NCI-H1417 treated with DMSO at 0.1 percent for 48 hours (cell line): ENCODE measurements at places on chromosomes 13 and 19.

- DNase-seq, result no peak
Observed at GRCh38 chr19:23539499-23539898, 144.2 kb upstream of the ZNF91 start.

DNA sequence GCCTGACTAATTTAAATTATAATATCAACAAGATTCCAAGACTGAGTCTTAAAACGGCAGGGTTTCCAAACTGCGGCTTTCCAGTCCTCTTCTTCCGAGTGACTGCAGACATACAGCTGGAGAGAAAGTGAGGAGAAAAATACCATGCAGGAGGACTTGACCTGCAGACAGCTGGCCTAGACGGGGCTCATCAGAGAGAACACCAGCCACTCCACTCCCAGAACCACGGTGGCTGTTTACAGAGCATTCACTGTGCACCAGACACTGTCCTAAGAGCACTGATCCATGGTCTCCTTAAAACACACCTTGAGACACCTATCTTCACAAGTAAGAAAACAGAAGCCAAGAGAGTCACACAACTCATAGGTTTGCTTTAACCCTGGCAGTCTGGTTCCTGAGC is 152.7 kb downstream of the MIPEP start:
- DNase-seq, result no peak

- DNase-seq, result no peak
Observed at GRCh38 chr13:25371875-25372283, at the start of gene ATP8A2. Gene ATP8A2, plus strand, starts transcription at chr13:25371974. Its CDS starts 239 bp downstream, at chr13:25372213.

GRCh38 chr13:98565726-98566565 is 11.0 kb downstream of the STK24 start:
- DNase-seq, result no peak

GRCh38 chr13:26468265-26468801 is 89.2 kb upstream of the WASF3 start:
- no peak for DNase-seq

GRCh38 chr19:956766-957440 is 27.2 kb upstream of the WDR18 start:
- DNase-seq, result no peak
